ENCODE measurements at places on chromosomes 12 and 14.

GRCh38 chr12:110344657-110345056, 58.9 kb downstream of the ANAPC7 start:
- DNase-seq, result no peak

DNA sequence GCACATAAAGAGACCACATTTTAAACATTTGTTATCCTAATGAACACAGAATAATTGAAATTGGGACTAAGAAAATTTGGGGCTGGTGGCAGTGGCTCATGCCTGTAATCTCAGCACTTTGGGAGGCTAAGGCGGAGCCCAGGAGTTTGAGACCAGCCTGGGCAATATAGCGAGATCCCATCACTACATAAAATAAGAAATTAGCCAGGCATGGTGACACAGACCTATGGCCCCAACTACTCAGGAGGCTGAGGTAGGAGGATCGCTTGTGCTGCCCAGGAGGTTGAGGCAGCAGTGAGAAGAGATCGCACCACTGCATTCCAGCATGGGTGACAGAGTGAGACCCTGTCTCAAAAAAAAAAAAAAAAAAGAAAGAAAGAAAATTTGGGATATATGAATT, 59.7 kb downstream of the CPM start:
- DNase-seq, result no peak

- DNase-seq, result no peak
Measured at GRCh38 chr12:612293-612692, 51.0 kb downstream of the NINJ2 start.

DNA sequence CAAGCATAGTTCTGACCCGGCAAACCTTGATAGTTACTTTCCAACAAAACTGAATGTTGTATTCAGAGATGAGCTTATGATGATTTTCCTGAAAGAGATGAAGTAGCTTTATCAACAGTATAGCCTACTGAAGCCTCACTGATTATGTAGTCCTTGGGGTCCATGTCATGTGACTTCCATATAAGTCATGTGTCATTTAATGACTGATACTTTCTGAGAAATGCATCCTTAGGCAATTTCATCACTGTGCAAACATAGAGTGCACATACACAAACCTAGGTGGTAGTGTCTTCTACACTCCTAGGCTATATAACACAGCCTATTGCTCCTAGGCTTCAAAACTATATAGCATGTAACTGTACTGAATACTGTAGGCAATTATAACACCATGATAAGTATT, 28.5 kb upstream of the TUBA1C start:
- no peak for DNase-seq

- DNase-seq, result peak; percentile 11
Measured at GRCh38 chr12:13233830-13234641, 37.5 kb downstream of the EMP1 start.

DNA sequence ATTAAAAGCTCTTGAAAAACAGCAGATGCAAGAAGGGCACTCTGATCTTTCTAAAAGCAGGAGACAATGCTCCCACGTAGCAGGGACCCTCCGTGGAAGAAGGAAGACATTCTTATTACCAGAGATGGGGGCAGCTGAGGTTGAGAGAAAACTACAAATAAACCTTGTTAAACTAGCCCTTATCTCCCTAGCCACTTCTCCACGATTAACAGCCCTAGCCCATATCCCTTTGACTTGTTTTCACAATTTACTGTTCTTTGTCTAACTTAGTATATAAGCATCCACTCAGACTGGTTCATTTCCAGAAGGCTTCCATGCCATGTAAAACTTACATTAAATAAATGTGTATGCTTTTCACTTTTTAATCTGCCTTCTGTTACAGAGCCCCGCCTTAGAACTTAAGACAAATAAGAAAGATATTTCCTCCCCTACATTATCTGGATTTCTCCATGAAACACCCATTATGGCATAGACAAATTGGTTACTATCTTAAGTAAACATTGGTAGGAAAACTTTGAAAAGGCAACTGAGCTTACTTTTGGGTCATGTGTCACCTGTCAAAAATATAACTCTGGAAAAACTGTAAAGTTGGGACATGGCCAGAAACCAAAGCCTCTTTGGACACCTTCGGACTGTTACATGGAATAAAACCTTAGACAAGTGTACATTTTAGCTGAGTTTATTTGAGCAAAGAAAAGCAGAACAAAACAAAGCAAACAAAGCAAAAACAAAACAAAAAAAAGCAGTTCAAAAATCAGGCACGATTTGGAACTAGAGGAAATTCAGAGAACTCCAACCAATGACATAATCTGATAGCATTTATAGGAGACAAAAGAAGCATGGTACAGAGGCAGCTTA, 4.9 kb upstream of the RNASE1 start:
- DNase-seq, result no peak

DNA sequence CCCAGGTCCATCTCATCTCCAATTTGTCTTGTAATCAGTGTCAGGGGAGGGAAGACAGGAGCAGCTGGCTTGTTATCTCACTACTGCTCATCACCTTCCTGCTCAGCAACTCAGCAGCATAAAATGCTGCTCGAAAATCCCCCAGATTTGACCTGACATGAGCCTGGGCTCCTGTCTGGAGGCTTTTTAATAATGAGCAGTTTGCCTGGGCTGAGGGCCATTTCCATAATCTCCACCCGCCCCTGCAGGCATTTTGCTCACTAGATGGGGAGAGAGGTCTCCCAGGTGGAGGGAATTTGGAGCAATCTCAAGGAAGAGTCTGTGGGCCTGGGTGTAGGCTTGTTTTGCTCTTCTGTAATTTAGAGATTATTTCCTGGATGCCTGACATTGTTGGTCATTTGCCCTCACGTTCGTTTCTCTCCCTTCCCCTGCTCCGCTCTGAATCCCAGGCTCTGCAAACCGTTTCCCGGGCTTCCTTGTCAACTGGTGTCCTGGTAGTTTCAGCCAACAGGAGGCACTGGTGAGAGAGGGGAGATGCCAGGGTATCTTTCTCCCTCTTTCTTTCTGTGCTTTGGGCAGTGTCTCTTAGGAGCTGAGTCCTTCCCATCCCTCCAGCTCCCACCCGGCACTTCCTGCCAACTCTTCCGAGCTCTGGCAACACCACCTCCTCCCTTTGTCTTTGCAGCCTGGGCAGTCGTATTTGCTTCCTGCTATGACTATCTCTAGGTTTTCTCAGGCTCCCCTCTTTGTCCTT, 299.2 kb downstream of the GLT1D1 start:
- no peak for DNase-seq

- DNase-seq, result no peak
Measured at GRCh38 chr14:103867020-103867419, 19.6 kb upstream of the PPP1R13B start.

DNA sequence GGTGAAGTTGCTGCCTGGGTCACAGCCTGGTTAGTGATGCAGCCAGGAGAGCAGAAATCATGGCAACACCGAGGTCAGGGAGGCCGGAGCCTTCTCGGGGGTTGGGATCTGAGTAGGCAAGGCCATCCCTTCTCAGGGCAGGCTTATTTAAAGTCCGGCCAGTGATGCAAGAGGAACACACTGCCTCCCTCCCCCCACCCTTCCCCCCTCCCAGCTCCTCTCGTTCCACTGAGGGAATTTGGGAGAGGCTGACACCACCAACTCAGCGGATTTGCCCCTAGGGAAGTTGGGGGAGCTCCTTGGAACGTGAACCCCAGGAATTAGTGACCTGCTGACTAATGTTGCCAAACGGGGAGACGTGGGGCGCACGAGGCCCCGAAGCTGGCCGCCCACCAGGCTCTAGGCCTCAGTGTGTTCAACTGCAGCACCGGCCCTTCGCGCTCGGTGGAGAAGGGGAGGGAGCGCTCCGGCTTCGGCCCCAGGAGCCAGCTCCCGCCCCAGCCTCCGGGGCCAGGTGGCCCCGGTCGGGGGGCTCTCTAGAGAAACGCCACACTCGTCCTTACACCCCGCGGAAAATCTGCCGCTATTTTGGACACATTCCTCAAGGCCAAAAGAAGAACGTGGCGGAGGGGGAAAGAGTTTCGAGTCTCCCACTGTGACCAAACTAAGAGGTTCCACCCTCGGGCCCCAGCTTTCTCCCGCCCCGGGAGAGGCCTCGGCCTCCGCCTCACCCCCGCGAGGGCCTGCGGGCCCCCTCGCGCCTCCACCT, 1.6 kb downstream of the CTDSP2 start:
- no peak for DNase-seq

- DNase-seq, result no peak
Measured at GRCh38 chr12:128800606-128801005, 23.2 kb downstream of the SLC15A4 start.
